ENCODE measurements at places on chromosomes 2 and 18.

GRCh38 chr2:10591207-10591606, 98.6 kb downstream of the NOL10 start:
- no peak for DNase-seq

DNA sequence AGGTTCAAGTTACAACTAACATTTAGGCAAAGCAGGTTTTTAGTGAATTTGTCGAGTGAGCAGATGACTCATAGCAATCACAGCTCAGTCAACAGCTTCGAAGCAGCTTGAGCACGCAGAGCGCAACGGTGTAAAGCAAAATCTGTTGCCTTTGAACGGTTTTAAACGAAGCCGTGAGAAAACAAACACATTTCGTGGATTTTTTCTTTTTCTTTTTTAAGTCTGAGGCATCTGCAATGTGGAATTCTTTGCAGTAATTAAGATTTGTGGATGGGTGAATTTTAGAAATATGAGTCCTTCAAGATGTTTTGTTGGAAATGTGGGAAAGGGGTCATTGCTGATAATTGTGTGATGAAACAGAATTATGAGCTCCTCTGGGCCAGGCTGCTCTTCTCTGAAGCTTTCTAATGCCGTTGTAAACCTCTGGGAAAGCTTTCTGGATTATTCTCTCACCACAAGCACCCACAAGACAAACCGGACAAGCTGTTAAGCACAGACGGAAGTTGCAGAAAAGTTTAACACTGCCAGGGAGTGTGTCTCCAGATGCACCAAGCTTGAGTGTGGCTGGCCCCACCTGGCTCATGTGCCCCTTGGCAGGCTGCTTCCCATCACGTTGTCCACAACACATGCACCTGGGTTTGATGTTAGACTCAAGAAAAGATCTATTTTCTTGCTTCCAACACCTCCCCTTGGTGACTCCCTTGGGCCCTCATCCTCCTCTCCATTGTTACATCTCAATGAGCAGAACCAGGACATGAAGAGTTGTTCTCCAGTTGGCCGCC, 224.7 kb downstream of the ACKR3 start:
- no peak for DNase-seq

DNA sequence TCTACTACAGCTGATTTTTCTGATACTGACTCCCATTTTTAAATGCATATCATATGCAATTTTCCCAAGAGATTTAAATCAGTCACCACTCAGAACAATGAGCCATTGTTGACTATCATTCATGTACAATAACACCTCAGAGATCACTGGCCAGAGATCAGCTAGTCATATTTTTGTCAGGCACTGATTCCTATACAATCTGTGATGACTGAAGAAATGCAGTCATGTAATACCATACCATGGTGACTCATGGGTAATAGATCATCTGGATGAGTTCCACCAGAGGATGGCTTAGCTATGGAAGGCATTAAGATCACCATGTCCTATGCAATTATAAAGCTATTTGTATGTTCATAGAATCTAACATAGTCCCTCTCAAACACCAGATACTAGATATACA, 285.7 kb upstream of the DCC start:
- no peak for DNase-seq

GRCh38 chr2:96580771-96581170, 44.2 kb downstream of the ARID5A start:
- no peak for DNase-seq

GRCh38 chr2:138700716-138701115, 79.5 kb downstream of the NXPH2 start:
- DNase-seq, result no peak

- no peak for DNase-seq
These were observed 299.4 kb downstream of the ZNF521 start for GRCh38 chr18:25052511-25052921.

GRCh38 chr2:219713110-219713509, 85.7 kb downstream of the SLC4A3 start:
- no peak for DNase-seq

DNA sequence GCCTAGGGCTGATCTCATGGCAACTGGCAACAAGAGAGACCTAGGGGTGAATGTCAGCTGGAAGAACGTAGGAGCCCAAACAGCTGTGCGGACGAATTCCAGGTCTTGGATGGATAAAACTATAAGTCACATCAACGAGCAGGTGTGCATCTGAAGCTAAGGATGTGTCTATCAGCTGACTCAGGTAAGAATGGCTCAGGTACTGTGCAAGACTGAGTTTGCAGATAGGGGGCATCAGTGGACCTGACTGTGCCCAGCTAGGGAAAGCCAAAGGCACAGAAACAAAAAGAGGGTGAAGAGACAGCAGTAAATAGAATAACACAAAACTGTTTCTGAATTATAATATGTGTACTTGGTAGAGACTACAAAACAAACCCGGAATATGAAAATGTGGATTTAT, 357.3 kb downstream of the ZEB2 start:
- DNase-seq, result no peak

DNA sequence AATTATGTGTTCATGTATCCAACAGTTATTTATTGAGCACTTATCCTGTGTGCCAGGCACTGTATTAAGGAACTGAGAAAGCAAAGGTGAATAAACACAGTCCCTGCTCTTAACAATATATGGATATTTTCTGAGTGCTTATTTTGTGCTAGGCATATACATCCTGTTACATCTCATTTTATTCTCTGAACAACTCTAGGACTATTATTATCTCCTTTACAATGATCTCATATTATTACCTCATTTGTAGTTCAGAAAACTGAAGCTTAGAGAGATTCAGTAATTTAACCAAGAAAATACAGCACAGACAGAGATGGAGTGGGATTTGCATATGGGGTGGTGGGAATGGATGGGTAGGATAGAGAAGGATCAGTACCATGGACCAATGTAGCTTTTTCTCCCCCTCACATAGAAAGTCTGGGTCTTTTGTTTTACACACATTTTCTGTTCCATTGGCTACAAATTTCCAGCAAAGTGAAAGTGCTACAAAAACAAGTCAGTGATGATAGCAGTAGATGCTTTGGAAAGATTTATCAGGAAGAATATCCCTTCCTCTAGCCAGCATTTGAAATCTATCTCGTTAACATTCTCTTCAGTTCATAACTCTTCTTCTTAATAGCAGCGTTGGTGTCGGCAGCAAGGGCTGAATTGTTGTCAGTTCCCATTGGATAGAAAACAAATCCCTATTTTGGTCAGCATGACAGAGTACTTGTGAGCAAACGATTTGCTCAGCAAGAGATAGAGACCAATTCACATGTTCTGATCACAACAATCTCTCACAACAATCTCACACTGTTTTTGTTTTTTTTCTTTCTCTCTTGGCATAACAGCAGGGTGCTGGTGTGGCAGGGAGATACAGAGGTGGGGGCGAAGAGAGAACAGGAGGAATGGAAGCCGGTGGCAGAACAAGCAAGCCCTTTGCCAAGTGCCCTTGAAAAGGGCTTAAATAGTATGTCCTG, 102.2 kb upstream of the KCTD1 start:
- DNase-seq, result no peak

DNA sequence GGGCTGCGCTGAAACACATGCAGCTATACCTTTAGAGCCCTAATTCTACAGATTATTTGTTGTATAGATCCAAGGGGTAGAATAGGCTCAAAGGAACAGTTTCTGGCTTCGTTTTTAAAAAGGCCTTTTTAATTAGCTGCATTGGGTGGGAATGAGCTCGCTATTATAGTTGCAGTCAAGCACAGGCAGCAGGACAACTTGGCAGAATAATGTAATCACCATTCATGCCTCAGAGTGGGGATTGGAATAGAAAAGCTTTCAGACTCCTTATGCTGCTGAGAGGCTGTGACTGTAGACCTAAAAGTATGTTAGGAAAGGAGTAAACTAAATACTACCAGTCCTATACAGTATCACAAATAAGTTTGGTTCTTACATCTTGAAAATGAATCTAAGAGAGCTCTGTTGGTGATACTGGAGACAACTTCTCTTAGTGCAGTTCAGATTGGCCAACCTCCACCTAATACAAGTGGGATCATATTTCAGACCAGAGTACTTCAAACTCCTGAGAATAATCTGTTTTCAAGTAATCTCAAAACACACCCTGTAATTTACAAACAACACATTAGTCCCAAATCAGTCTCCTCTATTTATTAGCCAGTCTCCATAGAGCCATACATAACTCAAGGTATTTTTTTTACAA, 121.4 kb downstream of the ANTXR1 start:
- DNase-seq, result no peak

DNA sequence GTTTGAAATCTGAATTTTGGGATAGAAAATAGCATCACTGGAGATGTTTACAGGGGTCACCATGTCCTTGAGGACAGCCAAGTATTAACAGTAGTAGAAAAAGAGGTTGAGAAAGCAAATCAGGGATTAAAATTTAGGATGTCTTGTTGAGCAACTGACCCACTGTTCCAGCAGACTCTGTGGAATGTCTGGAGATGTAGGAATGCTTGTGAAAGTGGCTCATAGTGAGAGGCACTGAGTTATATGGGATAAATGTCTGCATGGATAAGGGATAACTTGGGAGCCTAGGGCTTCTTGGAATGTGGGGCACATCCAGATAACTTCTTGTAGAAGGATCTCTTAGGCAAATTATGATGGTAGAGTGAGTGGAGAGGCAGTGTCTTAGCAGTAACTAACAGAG, 495.0 kb downstream of the TMX3 start:
- no peak for DNase-seq

DNA sequence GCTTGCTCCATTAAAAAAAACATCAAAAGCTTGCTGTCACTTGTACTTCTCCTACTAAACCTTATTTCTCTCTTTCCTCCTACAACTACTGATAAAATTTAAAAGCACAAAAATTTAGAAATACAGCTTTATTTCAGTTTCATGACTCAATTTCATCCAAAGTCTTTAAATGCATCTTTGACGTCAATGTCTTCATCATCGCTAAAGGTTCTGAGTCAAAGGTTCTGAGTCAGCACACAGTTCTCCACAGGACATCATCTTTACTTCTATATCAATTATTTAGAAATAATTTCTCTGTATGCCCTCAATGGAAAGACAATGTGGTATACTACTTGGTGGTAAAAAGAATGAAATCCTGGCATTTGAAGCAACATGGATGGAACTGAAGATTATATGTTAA, 163.9 kb upstream of the DNMT3A start:
- DNase-seq, result no peak

DNA sequence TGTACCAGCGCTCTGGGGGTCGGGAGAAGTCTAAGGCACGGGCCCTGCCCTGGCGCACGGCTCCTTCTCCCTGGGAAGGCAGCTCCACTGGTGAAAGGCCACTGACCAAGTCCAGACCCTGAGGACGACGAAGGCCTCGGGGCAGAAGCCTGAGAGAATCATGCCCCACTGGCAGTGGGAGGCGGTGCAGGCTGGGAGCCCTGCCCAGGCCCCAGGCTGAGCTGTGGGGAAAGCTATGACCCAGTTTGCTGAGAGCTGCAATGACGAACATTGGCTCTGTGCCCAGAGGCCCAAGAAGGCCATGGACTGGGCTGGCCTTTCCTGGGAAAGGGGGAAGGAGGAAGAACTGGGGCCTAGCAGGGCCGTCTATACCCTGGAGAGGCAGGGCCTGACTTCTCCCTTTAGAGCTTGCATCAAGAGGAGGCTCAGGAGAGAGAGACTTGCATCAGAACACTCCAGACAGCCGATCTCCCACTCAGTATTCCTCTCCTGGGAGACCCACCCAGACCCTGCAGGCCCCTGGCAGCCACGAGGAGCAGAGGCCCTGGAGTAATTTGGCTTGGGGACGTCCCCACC, 32.9 kb downstream of the HS1BP3 start:
- no peak for DNase-seq

DNA sequence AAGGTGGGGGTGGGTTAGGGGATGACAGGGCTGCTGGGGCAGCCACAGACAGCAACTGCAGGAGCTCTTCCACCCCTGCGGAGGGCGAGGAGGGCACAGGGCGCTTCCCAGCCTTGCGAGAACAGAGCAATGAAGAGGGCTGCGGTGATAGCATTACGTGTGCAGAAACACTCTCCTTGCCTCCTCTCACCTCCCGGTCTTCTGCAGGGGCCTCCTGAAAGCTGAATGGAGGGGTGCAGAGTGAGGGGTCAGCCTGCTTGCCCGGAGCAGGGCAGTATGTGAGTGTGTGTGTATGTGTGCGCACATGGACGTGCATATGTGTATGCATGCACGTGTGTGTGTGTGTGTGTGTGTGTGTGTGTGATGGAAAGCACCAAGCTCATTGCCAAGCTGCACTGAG, 29.5 kb upstream of the IL1R2 start:
- DNase-seq, result no peak

DNA sequence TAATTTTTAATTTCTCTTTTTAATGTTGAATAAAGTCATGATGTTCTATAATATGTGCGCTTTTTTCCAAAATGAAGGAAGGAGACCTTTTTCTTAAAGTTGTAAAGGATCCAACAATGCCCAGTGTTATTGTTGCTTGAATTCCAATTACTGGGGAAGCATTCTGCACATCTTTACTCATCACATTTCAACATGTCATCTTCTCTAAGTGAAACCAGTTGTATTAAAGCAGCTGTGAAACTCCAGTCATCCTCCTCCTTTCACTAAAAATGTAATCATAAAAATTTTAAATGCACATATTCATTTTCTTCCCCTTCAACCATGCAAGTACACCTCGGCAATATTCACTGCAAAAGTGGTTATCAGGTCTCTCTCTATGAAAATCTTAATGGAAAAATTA, 722.7 kb downstream of the TSN start:
- DNase-seq, result no peak

DNA sequence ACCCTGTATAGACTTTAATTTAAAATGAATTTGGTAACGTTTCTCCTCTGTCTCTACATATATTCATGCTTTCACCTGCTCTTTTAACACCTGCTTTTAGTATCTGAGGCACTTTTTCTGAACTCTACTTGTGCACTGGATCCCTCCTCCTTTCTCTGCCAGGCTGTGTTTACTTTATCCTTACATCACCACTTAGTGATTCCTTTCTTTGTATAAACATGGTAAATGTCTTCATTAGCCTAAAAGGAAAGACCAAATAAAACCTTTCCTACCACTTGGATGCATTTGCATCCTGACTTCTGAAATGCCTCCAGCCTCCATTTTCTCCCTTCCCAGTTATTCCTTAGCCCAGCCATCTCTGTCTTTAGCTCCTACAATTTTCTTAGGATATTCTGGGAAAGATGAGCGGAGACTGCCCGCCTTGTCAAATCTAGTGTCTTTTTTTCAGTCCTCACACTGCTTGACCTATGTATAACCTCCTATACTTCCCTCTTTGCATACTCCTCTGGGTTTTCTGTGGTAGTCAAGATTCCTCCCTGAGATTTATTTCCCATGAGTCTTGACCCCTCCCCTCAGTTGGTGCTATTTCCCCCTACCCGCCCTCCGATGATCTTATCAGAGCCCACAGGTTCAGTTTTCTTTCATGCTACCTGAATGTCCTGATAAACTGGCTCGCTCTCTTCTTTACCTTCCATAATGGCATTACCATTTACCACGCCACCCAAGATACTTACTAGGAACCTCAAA, 44.8 kb downstream of the REL start:
- DNase-seq, result no peak

DNA sequence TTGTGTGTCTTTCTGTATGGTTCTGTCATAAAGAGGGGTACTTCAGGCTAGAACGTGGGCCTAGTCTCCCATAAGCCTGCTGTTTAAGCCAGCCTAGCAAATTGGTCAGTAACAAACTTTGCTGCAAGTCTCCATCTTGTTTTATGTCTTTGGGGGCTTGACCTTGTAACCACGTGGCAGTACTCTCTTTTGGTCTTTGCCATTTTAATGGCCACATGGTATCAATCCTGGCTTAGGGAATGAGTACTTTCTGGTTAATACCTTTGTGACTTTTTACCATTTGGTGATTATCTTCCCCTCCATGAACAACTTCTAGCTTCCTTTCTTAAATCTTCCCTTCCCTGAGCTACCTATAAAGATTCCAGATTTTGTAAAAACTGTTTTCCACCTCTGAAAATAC, 148.3 kb downstream of the GCA start:
- DNase-seq, result no peak
